AG04449 (cell line): ENCODE measurements at places on chromosomes 5 and 9.

DNA sequence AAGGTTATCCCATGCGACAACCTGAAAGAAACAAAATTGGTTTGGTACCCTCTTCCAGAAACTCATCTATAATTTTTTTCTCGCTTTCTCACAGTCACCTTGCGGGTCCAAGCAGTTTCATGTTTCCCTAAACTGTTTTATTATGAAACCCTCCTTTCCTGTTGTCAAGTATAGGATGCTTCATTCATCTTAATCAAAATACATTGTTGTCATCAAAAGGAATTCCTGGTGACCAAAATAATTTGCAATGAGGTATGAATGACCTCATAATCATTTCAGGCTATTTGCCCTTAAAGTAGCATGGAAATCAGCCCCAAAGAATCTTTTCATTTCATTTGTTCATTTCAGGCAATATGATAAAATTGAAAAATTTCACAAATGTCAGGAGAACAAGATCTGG, 503.0 kb downstream of the SPATA31D1 start:
- DNase-seq: no peak

DNA sequence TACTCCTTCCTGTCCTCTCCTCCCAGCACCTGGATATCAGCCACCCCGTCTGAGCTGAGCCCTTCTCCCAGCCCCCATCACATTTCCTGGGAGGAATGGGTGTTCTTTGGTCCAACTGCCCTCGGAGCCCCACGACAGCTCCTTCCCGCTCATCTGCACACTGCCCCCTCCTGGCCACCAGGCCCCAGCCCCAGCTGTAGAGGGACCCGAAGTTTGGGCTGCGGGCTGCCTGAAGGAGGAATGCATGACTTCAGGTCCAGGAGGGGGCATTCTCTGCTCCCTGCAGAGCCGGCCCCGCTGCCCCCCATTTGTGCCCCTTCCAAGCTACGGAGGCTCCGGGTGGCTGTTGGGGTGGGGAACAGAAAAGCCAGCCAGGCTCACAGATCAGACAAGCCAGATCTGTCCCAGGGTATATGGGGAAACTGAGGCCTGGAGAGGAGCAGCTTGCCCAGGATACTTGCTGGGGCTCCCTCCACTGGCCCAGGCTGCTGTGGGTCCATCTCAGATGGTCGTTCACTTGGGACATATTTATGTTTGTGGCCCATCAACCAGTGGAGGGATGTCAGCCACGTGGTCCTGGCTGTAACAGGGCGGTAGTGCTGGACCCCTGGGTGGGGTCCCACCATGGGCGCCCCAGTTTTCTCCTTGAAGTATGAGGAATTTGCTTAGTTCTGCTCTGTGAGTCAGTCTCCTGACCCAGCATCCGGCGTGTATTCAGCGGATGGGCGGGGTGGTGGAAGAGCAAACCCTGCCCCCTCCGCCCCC, 33.1 kb downstream of the DAB2IP start:
- DNase-seq: no peak

GRCh38 chr5:157713830-157714595, 17.2 kb upstream of the THG1L start:
- no peak for DNase-seq

DNA sequence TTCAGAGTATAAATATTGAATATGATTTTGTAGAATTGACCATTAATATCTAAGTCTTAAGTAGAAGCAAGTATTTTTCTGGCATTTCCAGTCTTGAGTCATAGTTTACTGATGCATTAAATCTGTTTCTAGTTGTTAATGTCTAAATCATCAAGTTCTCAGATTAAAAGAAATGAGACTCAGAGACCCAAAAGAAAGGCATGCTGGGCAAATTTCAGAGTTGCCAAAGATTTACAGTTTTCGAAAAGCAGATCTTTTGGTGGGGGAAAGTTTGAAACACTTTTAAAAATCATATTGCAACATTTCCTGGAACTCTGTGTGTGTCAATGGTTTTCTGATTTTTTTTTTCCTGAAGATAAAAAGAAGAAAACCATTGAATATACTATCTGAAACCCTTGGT, 60.9 kb downstream of the ANKRD55 start:
- peak; percentile 37 for DNase-seq

DNA sequence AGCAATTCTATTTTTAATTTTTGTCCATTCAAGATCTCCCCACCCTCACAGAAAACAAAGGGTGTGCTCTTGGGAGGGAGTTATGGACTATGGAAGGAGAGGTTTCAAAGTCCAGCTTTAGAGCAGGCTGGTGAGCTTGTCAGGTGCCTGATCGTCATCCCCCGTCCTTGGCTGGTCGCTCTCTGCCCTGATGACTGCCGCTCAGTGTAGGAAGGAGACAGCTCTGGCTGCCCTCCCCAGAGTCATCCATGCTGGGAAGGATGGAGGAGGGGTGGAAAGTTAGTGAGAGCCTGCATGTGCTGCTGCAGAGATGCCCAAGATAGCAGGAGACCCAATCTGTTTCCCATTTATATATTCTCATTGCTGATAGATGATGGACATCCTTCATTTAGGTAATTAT, 96.6 kb downstream of the NLN start:
- DNase-seq: no peak

DNA sequence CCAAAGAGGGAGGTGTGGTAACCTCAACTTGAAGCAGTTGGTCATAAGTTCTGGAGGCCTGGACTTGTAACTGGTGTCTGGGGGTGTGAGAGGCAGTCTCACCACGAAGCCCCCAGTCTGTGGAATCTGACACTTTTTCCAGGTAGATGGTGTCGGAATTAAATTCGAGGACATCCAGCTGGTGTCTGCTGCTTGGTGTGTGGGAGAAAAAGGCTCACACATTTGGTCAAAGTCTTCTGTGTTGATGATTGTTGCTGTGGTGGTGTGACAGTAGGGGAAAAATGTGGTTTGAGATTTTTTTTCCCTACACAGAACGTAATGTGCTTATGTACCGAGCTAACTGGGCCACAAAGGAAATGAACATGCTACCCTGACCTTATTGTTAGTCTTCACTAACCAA, 251.9 kb downstream of the MAT2B start:
- DNase-seq: no peak

DNA sequence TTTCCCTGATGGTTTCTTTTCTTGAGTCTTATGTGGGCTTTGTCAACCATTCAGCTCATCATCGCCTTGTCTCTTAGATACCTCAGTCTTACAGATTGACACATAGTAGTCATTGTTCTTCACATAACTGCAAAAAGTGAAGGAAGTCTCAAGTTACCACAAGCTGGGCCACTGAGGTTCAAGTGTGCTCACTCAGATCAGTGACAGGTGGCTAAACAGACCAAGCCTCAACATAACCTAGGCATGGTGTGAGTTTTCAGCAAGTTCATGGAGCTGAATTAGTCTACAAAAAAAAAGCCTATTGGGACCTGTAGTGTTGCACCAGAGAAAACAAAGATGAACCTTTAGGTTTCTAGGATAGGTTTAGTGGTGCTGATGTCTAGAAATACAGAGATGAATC, 58.2 kb downstream of the RFK start:
- no peak for DNase-seq

- no peak for DNase-seq
These were observed 40.0 kb downstream of the KLHL3 start for GRCh38 chr5:137695651-137696428.

DNA sequence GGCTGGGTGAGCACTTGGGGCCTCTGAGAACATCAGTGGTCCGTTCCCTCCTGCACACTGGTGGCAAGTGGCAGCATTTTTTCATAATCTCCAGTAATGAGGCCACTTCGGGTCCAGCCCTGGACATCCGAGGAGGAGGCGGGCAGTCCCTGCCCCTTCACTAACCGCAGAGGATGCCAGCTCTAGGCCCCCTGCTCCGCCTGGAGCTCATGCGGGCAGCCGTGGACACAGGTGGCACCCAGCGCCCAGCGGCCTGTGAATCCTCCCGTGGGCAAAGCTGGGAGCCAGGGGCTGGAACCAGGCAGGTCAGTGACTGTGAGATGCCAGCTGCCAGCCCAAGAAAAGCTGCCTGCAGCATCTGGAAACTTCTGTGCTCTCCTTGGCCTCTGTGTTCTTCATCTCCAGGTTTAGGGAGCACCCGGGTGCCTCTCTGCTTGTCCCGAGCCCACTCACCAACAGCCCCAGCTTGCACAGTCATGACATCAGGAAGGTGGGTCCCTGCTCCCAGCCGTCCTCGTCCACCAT, 92.4 kb downstream of the KCNT1 start:
- DNase-seq: no peak

DNA sequence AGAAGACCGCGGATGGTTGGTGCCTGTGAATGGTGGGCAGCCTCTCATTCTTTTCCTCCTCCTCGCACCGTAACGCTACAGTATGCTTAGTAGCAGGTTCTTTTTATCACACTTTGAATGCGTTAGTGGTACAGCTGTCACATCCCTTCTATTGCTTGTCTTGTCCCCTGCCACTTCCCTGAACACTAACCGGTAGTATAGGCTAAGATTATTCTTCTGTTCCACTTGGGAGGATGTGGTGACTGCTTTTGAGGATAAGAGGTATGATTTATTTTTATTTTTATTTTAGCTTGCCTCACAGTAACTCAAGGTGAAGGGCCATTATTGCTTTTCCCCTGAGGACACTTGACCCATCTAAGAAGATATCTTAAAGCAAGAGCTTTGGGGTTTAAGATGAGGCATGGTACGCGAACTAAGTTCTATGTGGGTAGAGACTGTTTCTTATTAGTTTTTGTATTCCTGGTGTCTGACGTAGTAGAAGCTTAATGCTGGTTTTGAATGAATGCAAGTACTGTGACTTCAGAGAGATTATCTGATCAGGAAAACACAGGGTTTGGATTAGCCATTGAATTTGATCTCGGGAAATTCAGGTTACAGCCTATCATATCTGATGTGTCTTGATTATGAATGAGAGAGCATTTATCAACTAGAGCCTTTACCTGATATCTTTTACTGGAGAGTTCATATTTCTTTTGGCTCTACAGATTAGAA, 951 bp downstream of the UNC13B start:
- no peak for DNase-seq
